ENCODE measurements at places on chromosomes 6 and 20.
A peak's percentile ranks its signal among the peaks of the same experiment; 100 is the strongest.

DNA sequence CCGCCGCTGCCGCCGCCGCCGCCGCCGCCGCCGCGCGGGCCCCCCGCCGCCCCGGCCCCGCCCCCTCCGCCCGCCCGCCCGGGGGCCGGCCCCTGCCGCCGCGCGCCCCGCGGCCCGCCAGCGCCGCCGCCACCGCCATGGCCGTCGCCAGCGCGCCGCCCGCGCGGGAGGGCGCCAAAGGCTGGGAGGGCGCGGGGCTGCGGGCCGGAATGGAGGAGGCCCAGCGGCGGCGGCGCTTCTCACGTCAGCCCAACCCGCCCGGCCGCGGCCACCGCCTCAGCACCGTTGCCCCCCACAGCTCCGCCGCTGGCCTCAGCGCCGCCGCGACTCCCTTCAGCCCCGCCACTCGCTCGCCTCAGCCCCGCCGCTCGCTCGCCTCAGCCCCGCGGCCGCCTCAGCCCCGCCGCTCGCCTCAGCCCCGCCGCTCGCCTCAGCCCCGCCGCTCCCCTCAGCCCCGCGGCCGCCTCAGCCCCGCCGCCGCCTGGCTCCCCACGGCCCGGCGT is 258 bp downstream of the PHF10 start:
- DNase-seq = peak; percentile 17

DNA sequence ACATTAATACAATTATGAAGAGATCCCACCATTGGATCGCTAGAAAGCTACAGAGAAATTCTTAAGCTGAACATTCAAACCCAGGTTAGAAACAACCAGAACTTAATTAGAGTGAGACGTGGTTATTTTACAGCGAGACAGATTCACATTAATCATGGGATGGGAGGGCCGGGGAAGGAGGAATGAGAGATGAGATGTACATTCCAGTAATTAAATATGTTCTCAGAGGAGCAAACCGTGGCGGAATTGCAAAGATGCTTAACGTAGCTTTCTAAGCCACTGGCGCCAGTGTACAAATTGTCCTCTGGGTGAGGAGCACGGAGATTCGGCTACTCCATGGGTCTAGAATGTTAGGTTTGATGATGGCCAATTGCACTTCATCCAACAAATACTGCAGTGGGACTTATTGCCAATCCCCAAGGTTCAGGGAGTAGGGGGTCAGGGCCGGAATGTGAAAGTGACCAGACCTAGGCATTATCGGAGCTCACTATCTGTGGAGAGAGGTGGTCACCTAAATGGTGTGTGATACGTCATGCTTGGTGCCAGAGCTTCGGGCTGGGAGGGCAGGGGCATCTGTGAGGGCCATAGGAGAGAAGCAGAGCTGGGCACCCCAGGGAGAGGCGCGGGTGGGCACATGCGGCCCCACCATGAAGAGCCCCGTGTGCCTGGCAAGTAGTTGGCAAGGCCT is 114.7 kb downstream of the EDN3 start:
- no peak for DNase-seq

GRCh38 chr6:6629402-6629801 is 40.9 kb downstream of the LY86 start:
- peak; percentile 37 for DNase-seq

GRCh38 chr20:1422753-1423152 is 29.9 kb upstream of the FKBP1A start:
- DNase-seq = no peak

- no peak for DNase-seq
These were observed 53.9 kb downstream of the ECT2L start for GRCh38 chr6:138849791-138850190.

DNA sequence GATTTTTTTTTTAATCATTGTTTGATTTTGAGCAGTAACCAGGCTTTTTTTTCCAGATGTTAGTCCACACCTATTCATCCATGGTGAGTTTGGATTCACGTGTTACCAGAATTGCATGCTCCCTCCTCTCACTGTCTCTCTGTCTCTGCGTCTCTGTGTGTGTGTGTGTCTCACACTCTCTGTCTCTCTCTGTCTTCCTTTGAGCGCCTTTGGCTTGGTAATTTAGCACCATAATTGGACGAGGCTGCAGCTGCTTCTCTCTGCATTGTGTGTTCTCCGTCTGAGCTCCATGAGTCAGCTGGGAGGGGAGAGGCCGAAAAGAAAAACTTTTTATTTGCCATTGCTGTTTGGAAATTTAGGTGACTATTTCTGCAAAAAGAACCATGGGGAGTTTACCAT is 3.4 kb downstream of the TFAP2B start:
- DNase-seq = no peak

DNA sequence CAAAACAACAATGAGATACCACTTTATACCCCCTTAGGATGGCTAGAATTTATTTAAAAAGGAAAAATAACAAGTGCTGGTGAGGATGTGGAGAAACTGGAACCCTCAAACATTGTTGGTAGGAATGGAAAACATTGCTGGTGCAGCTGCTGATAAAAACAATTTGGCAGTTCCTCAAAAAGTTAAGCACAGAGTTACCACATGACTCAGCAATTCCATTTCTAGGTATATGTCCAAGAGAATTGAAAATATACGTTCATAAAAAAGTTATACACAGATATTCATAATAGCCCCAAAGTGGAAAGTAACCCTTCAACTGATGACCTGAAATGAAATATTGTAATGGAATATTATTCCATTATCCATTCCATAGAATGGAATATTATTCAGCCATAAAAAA is 55.0 kb downstream of the CD83 start:
- DNase-seq = no peak

GRCh38 chr6:50380406-50381098 is 330.8 kb upstream of the DEFB112 start:
- DNase-seq = no peak

- DNase-seq = peak; percentile 76
These were observed 18.5 kb upstream of the C6orf141 start for GRCh38 chr6:49531774-49532569.

GRCh38 chr6:167238146-167238693 is 52.9 kb upstream of the UNC93A start:
- no peak for DNase-seq

DNA sequence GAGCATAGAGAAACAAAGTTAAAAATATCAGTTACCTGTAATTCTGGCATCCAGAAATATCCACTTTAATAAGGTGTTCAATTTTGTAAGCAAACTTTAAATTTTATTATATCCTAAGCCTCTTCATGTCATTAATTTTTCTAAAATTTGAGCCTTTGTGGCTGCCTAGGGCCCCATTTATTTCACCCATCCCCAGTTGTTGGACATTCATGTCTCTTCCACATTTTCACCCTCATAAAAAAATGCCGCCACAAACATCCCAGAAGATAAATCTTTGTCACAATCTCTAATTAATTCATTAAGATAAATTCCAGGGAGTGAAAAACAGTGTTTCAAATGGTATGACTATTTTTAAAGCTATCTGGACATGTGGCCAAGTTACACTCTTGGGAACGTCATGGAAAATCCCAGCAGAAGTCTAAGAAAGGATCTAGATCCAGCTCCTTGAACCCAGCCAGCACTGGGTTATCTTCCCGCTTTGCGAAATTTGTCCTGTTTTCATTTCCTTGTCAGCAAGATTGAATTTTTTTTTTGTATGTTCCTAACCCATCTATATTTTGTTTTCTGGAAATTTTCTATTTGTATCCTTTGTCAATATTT is 97.2 kb downstream of the TMEM242 start:
- DNase-seq = no peak

DNA sequence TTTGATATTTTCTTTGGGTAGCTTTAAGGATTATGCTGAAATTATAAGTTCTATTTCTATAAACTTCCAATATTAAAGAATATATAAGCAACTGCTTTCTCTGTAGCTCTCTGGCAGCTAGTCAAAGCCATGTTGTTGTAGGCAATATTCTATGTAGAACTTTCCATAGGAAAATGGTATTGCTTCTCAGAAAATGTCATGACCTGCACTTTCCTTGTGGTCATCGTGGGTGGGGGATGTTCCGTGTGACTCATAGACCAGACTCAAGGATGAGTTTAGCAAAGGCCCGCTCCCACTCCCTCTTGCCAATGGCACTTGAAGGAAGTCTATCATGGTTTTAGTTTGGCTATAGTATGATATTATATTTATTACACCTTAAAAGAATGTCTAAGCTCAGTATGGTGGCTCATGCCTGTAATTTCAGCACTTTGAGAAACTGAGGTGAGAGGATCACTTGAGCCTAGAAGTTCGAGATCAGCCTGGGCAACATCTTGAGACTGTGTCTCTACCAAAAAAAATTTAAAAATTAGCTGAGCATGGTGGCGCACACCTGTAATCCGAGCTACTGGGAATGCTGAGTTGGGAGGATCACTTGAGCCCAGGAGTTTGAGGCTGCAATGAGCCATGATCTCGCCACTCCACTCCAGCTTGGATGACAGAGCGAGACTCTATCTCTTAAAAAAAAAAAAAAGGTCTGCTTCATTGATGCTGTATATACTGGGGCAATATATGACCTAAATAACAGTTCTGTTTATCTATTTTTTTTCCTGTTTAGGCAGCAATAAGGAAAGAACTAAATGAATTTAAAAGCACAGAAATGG is 36.6 kb upstream of the LTV1 start:
- DNase-seq = no peak

DNA sequence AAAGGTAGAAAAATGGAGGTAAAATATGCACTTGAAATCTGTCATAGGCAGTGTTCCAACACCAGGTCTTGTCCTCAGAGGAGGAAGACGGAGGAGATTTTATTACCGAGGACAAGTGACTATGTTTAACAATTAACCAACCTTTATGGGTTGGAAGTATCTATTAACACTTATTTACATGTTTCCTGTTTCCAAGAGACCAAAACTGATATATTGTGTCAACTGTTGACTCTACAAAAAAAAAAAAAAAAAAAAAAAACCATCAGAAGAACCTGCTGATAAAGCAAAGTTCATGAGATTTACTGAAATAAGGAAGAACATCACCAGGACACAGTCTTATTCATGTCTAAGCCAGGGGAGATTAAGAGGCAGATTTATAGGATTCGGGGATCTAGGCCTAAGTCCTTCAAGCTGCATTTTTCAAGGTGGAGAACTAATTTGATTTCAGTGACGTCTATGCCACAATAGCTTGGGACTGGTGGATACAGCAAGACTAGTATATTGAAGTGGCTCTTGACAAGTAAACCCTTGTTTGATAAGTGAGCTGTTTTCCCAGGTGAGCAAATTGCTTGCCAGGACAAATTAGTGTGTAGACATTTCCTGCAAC is 126.6 kb upstream of the NAA20 start:
- peak; percentile 94 for DNase-seq

GRCh38 chr20:11143481-11143880 is 469.7 kb upstream of the JAG1 start:
- no peak for DNase-seq

DNA sequence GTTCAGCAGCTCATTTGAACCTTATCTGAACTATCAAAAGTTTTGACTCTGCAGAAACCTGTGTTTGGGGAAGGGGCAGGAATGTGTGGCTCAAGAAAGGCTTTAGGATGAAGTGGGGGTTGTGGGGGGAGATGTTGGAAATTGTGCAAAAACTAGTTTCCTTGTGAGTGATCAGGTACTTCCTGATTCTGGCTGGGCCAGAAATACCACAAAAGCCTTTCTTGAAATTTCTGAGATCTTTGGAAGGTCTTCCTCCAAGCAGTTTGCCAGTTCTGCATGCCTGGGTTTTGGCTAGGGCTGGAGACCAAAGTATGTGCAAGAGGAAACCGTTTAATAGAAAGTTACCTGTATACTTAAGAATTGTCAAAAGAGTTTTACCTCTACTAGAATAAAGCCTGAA is 116.6 kb downstream of the BMP2 start:
- no peak for DNase-seq

DNA sequence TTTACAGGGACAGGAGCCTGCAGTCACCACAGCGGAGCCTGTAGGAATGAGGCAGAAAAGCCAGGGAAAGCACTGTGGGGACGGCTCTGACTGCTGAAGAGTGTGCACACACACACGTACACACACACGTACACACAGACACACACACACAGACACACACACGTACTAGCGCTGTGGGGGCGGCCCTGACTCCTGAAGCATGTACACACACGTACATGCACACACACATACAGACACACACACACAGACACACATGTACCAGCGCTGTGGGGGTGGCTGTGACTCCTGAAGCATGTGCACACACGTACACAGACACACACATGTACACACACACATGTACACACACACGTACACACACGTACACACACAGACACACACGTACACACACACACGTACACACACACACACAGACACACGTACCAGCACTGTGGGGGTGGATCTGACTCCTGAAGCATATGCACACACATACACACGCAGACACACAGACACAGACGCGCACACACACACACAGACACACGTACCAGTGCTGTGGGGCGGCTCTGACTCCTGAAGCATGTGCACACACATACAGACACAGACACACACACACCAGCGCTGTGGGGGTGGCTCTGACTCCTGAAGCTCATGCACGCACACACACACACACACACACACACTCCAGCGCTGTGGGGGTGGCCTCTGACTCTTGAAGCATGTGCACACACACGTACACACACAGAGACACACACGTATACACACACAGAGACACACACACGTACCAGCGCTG is 127.3 kb downstream of the DLL1 start:
- no peak for DNase-seq

- no peak for DNase-seq
These were observed 143.8 kb downstream of the SLC16A10 start for GRCh38 chr6:111231090-111231459.

GRCh38 chr6:12952318-12952717 is 235.8 kb downstream of the PHACTR1 start:
- DNase-seq = peak; percentile 64

- no peak for DNase-seq
These were observed 707 bp downstream of the MAN1A1 start for GRCh38 chr6:119348748-119349360.

DNA sequence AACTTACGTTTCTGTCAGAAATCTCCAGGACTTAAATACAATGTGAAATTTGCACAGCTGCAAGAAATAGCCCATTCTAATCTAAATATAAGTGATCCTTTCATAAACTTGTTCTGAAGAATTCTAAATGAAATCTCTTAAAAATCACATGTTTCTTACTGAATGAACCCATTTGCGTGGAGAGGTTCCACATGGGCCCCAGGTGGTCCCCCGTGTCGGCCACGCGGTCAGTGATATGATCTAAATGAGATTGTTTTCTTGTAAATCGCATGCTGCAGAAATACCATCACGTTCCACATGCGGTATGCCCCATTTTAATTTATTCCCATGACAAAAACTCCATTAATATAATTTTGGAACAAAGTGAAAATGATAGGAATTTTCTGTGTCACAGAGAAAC is 818.9 kb upstream of the SLC35B3 start:
- no peak for DNase-seq

DNA sequence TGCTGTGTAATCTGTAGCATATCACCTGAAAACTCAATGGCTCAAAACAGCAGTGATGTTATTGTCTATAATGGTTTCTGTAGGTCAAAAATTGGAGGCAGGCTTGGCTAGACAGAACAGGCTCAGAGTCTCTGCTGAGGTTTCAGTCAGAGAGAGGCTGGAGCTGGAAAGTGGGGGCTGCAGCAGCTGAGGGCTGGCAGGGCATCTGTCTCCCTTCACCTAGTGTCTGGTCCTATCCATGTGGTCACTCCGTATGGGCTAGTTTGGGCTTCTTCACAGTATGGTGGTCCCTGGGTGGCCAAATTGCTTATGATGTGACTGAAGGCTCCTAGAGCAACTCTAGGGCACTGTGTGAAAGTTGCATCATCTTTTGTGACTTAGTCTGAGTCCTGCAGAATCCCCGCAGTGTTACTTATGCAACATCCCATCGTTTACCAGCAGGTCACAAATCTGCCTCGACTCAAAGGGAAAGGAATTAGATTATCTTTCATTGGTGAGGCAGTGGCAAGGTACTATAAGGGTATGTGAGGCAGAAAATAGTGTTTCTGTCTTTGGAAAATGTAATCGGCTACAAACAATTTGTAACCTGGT is 497.0 kb downstream of the EPHA7 start:
- no peak for DNase-seq

Data from NCI-H2029 treated with DMSO at 0.1 percent for 48 hours (cell line).